CD4-positive, alpha-beta T cell treated with Interleukin-1 beta for 1 hour (primary cell): ENCODE measurements at places on chromosomes 7 and 10.
A peak's percentile ranks its signal among the peaks of the same experiment; 100 is the strongest.

GRCh38 chr7:80374321-80374720, 137.5 kb downstream of the GNAT3 start:
- DNase-seq = no peak

DNA sequence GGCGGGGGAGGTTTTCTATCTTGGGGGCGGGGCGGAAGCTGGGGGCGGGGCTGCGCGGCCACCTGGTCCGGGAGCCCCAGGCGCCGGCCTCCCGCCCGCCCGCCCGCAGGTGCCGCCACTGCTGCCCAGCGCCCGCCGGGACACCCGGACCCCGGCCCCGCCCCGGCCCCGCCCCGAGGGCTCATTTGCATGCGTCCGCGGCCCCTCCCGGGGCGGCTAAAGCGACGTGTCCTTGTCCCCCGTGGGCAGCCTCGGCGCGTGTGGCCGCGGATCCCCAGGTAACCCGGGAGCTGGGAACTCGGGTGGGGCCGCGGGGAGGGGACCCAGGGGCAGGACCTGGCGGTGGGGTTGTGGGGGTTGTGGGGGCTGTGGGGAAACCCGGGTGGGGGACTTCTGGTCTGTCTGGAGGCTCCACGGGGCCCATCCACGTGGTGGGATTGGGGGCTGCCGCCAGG, at the start of gene BHLHA15:
Gene BHLHA15, plus strand, starts transcription at position 219 of the 455 bp plus-strand sequence. CDS start 871 bp downstream, outside the sequence.
- DNase-seq = peak; percentile 33

GRCh38 chr7:64101943-64102655, 56.9 kb downstream of the ZNF727 start:
- no peak for DNase-seq

DNA sequence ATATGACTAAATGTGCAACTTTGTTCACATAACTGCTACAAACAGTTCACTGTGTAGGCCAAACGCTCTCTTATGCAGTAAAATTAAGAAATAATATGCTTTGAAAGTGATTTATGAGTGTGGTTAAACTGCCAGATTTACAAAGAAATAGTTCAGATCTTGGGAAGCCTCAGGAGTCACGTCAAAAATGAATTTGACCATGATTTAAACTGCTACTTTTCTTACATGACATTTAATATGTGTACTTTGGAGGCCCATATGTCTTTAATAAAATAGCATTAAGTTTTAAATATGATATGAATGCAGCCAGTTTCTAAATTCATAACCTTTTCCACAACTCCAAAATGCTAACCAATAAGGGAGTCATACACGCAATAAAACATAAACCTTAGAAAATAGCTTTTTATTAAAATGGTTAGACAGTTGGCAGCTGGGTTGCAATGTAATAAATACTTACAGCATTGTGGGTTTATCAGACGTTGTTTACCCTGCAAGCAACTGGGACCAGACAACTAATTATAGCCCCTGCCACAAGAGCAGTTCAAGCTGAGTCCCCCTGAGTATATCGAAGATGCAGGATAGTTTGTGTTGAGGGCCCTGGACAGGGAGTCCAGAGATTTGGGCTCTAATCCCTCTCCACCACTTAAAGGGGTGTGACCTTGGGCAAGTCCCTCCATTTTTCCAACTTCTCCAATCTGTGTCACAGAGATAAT, 640.4 kb downstream of the LRMDA start:
- DNase-seq = no peak

- no peak for DNase-seq
Measured at GRCh38 chr7:14833707-14834106, 68.8 kb downstream of the DGKB start.

GRCh38 chr7:72538856-72539255, 126.7 kb upstream of the CALN1 start:
- no peak for DNase-seq

- no peak for DNase-seq
Measured at GRCh38 chr10:31528831-31529230, 209.8 kb downstream of the ZEB1 start.

DNA sequence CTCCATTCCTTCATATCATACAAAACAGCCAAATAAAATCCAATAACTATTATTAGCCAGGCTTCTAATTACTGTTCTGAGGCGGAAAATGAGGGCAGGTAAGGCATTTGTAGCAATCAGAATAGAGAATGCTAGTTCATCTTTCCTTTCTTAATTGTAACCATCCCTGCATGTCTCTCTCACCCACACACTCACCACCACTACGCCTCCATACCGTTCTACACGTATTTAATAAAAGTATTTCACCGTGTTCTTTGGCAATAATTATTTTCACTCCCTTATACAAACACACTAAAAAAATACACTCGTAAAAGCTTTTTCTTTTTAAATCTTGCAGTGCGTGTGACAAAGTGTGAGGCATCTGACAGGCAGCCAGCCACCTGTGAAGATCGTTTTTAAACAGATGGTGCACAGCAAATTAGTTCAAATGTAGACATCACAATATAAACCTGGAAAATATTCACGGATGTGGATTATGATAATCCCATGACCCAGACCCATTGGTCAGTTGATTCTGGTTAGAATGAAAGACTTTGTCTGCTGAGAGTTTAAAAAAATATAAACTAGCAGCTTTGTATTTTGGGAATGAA, 653.6 kb downstream of the REEP3 start:
- DNase-seq = no peak

GRCh38 chr7:5431560-5432015, 8.0 kb upstream of the TNRC18 start:
- no peak for DNase-seq

DNA sequence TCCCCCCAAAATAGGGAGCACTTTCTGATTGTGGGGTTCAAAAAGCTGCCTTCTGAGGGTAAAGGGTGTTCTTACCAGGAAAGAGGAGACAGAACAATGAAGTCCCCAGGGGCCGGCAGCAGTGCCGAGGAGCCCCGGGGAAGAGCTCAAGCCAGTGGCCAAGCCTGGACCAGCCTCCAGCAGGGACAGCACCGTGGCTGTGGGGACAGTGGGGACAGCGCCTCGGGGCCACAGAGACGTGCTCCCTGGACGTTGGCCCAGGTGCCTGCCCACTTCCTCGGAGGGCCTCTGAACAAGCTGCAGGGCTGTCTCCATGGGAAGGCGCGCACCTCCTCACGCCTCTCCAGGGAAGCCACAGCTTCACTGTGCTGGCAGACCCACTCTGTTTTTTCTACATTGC, 312.6 kb downstream of the PTPRN2 start:
- DNase-seq = no peak

- no peak for DNase-seq
Measured at GRCh38 chr7:8932751-8933150, 499.3 kb downstream of the NXPH1 start.

DNA sequence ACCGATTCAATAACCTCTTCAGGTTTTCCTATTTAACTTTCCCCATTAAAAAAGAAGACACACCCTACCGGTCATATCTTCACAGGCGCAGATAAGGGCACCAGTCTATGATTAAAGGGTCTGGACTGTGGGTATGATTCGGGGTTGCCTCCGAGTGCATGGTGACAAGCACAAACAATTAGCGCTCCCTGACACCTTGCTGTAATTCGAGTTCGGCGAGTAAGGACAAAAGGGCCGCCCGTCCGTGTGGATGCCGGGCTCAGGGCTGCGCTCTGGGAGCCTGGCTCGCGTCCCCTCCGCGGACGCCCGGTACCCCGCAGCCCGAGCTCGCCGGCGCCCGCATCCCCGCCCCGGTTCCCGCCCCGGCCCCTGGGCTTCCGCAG, 111.9 kb upstream of the RHEB start:
- DNase-seq = peak; percentile 25

DNA sequence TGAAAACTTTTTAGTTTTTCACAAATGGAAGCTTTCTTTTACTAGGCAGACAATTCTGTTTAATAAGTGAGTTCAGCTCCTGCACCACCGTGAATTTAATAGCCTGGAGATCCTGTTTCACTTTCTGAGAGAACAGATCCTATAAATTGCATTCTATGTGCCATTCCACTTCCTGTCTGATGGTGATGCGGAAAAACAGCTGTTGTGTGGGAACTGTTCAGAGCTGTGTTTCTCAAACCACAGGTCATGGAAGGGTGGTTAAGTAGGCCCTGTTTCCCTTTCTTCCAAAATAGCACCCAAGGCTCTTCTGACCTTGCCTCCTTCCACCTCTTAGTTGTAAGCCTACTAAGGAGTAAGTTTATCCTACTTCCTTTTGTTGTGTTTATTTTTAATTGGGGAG, 97.2 kb upstream of the DKK1 start:
- no peak for DNase-seq

DNA sequence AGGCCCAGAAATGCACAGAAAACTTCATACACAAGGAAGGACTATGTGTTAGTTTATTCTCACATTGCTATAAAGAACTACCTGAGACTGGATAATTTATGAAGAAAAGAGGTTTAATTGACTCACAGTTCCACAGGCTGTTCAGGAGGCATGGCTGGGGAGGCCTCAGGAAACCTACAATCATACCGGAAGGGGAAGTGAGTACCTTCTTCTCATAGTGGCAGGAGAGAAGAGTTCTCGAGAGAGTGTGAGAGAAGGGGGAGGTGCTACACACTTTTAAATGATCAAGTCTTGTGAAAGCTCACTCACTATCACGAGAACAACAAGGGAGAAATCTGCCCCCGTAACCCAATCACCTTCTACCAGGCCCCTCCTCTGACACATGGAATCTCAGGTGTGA, 16.8 kb upstream of the RAMP3 start:
- no peak for DNase-seq

GRCh38 chr10:58335306-58336005, 650 bp downstream of the UBE2D1 start:
- DNase-seq = peak; percentile 1

DNA sequence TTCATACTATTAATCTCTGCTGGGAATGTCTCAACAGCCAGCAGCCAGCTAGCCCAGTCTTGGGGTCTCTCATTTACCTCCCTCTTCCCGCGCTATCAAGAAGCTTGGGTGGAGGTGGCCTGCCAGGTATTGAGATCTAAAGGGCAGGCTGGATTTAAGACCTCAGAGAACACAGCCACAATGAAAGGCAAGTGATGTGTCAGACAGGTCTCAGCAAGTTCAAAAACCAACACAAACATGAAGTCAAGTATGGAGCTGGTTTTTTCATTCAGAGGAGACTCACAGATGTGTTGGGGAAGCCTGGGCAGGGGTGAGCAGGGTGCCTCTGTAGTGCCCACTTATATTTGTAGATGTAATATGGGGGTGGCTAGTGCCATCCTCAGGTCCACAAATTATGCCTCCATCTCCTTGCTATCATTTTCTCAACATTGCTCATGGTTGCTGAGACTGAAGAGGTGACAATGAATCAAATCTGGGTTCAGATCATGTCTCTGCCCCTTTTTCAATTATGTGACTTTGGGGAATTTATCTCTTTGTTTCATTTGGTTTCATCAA, 27.7 kb upstream of the CROT start:
- DNase-seq = no peak

DNA sequence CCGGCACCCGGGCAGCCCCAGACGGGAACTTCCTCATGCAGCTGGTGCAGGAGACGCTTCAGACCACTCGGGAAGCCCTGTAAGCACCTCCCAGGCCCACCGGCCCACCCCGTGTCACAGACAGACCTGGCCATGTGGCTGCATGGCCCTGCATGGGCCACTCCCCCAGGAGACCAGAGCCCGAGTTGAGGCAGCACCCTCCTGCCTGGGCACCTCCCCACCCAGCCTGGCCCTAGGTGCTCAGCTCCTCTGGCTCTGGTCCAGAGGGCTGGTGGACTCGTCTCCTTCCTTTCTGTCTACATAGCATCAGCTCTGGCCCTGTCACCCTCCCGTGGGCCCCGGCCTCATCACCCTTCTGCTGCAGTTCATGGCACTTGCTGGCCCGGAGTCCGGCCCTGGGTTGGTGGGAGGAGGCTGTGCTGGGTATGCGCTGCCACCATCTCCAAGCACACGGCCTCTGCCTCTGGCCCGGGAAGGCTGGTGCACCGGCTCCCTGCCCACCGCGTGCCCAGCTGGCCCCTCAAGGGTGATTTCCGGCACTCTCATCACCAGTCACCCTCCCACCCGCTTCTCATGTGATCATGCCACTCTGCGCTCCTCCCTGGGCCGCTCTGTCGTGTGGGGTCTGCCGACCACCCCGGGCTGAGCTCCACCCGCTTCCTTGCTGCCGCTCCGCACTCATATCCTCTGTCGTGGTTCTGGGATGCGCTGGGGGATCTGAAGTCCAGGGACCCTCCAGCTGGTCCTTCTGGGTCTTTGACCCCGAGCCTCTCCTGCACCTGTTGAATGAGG, 53.1 kb upstream of the DPYSL4 start:
- DNase-seq = no peak

DNA sequence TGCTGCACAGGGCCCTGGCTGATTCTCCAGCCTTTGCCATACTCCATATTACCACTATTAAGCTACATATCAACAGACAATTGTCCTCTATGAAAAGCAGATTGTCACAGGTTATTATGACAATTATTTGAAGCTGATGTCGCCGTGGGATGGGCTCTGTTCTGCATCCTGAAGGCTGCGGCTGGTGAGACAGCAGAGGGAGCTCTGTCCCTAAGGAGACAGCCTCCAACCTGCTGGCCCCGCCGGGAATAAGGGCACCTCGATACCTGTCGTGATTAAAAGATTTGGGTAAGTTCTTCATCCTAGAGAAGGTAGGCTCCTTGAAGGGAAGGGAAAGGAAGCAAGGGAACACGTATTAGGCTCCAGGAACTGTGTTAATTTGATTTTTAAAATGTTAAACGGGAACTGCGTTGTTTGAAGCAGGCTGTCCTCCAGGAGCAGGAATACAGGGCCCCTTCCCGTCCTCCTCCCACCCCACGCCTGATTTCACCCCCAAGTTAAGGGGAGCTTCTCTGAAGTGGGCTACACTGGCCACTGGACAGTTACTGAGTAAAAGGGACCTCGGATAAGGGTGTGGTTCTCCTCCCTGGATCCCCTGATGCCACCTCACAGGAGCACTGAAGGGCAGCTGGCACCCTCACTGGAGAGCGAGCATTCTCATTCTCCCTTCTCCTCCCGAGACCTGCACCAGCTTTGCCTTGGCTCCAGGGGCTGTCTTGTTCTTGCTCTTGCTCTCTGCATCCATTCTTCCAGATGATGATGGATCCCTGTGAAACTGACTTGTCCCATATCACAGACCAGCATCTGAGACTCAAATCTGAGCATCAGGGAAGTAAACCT, 11.8 kb upstream of the TIAL1 start:
- peak; percentile 21 for DNase-seq

DNA sequence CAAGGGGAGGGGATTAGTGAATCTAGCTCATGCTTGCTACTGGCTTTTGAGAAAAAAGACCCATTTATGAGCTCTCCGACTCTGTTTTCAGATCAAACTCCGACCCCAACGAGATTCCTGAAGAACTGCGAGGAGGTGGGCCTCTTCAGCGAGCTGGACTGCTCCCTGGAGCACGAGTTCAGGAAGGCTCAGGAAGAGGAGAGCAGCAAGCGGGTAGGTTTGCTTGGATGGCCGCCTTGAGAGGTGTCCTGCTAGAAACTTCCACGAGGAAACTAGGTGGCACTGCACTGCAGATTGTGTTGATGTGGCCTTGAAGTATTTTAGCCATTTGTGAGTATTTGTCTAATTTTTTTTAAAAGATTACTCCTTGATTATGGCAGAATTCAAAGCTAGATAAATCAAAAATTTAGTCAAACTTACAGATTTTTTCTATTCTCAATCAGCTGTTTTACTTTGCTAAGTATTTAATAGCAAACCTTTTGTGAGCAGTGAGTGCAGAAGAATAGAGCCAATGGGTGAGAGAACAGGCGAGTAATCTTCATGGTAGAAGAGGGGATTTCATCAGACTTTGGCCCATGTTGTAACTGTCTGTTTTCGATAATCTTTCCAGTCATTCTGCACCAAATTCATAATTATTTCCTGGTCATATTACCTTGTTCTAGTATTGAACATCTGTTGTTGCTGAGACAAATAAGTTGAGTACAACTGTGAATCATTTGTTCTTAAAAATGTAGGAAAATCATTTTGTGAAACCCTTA, 95.4 kb downstream of the CREB5 start:
- no peak for DNase-seq
